Vagina (tissue), 2 donors: ENCODE measurements at places on chromosomes 7 and 10. TPM values are rescaled to one million over a fixed set of nuclear protein-coding genes. Genes with fewer than 3 reads are reported as not detected.

- DNase-seq = peak; percentile 40
Observed at GRCh38 chr7:30814700-30815387, 43.6 kb downstream of the MINDY4 start.

- no peak for DNase-seq
Observed at GRCh38 chr7:138895679-138896078, 85.5 kb downstream of the KIAA1549 start.

DNA sequence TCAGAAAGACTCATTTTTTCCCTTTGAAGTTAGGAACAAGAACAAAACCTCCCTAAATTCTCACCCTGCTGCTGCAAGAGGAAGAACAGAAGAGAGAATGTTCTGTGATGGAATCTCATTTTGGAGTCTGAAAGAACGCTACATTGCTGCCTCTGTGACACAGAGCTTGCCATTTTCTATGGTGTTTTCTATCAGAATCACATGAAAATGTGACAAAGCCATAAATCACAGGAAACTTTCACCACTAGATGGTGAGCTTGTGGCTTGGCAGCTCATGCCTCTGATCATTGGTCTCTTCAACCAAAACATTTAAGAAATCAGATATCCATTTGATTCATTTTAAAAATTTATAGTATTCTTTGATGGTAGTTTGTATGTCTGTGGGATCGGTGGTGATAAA is 82.9 kb downstream of the CADPS2 start:
- no peak for DNase-seq

Gene MSS51
- 1.5 TPM for total RNA-seq

DNA sequence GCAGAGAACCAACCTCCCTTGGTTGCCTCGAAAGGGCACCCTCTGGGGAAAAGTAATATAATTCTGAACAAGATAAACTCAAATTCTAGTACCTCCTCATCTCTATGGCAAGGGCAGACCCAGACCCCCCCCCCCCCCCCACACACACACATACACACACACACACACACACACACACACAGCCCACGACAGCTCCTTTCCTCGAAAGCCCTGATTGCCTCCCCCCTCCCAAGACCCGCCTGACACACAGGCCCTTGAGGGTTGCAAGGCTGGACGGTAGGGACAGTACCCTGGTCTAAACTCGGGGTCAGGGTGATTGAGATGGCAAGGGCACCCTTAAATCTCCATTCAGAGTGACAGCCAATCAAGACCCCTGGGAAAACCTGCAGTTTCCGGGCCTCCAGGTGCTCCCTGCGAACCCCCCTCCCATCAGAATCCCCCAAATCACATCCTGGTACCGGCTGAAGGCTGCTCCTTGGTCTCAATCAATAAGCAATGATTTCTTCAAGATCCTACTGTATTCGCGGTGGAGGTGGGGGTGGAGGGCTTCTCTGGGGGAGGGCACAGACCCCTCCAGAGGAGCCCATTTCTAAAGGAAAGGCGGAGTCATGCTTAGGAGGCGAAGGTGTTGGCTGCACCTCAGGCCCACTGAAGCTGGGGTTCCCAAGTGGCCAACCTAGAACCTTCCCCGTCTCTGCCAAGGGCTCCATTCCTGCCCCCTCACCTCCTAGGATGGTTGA is 100.7 kb downstream of the HIP1 start:
- DNase-seq = no peak

Gene HABP2
- not detected for total RNA-seq

DNA sequence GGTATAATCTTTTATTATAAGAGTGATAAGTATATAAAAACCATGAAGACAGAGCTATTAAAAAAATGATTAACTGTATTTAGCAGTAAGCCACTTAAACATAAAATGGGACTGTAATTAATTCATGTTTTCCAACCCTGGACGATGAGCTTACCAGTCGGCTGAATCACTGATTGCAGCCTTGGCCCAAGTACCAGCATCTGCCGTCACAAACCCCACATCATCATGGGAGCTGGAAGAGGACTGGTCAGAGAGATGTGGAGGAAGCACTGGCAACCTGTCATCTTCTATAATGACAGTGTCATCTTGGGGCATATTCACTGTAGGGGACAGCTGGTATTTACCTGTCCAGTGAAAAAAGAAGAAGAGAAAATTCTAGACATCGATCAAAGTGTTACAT is 473.6 kb downstream of the PARD3 start:
- DNase-seq = no peak

Gene SH2B2
- 8.8 TPM for total RNA-seq

Gene ZNF92
- 6.1 TPM for total RNA-seq

- DNase-seq = no peak
Observed at GRCh38 chr10:70254778-70255328, 21.6 kb upstream of the PPA1 start.

Gene RPEL1
- total RNA-seq = not detected

Gene FOXP2
- total RNA-seq = 29.7 TPM

Gene ANKRD61
- total RNA-seq = not detected

Gene ANXA8L1
- total RNA-seq = 179 TPM

DNA sequence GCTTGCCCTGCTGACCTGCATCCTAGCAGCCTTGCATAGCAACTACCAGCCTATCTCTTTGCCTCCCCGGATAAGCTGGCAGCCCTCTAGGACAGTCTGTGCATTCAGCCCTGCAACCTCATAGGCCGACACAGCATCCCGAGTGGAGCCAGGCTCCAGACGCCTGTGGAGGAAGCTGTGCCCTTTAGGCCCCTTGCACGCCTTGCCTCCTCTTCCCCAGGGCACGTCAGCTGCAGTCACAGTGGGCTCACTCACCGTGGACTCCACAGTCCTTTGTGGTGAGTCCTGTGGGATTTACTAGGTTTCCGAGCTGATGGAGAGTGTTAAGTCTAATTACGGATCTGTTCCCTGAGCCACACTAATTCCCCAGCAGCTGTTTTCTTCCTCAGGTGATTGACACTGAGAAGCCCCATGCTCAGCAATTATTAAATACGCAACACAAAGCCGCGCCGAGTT is 540.0 kb downstream of the TCERG1L start:
- no peak for DNase-seq

DNA sequence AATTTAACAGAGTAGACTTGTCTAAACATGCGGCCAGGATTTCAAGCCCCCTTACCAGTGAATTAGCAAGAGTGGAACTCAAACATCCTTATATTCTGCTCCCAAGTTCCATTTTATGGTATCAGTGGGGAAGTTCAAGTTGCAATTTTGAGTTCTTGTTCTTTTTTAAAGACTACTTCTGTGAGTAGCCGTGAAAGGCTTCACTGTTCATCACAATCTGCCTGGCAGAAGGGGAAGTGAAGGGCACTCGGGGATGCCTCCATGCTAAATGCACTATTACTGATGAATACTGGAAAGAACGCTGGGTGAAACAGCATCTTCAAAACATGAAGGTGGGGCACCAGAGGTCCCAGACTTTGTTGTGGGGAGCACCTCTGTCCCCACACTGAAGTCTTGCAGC is 22.4 kb upstream of the FGL2 start:
- DNase-seq = no peak

DNA sequence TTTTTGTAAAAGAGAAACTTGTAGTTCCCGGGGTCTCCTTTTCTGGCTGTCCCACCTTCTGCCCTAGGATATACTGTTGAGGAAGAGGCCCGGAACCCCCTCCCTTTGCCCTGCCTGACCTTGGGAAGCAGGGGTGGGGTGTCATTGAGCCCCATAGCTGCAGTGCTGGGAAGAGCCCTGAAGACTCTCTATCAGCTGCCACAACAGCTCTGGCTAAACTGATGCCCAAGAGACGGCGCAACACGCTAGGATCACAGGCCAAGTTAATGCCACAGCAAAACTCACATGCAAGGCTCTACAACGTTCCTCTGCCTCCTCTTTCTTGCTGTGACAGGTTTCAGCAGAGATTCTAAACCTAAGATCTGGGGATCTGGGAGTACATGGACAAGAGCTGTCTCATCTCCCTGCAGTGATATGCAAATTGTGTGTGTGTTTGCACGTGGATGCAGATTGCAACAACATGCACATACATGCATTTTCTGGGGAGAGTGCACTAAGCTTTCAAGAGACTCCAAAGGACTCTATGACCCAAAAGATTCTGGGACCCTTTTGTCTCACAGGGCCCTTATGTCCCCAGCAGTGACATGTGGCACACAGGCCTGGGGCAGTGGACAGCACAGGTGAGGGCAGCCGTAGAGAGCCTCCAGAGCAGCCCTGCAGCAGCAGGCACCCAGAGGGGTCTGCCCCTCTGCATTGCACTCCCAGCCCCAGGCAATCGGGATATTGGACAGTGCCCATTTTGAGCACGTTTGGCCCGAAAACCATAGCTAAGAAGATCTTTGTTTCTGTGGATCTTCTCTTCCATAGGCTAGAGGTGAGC is 2.5 kb downstream of the RASSF4 start:
- DNase-seq = peak; percentile 40

GRCh38 chr7:84250452-84250851 is 55.9 kb upstream of the SEMA3A start:
- DNase-seq = no peak

DNA sequence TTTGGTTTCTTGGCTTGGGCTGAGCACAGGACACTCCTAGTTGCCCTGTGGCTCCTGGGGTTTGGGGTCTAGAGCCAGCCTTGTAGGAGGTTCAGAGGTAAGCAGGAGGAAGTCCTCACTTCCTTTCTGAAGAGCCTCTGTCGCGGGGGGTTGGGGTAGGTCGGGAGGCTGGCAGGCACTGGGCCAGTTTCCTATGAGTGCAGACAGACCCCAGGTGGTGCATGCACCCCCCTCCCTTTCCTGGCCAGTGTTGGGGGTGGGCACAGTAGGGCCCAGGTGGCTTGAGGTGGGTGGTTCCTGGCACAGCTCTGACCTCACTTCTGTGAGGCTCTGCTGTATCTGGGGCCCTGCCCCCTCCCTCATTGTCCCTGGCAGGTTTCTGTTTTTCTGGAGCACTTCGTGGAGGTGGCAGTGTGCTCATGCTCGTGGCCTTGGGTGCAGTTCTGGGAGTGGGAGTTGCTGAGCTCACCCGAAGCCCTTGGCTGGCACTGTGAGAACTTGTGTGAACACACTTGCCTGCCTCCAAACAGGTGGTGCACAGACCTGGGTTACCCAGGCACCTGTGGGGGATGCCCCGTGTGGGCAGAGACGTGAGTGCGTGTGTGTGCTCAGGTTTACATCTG is 1.8 kb downstream of the PALD1 start:
- no peak for DNase-seq

Gene AGAP5
- 5.4 TPM for total RNA-seq

Gene ITGB8
- total RNA-seq = 62.6 TPM

DNA sequence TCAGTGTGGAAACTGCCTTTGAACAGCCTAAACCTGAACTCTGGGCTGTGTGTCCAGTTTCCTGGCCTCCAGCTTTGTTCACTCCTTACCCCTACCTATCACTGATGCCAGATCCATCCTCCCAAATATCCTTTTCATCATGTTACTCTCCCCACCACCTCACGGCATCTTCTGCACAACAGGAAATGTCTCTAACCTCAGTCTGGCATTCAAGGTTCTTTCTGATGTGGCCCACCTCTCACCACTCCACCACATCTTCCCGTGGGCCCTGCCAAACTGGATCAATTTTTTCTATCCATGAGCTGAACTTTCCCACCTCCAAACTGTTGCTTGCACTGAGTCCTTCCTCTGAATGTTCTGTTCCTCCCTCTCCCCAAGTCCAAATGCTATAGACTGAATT is 35.8 kb upstream of the MAP3K8 start:
- no peak for DNase-seq

Gene PODXL
- 26.0 TPM for total RNA-seq

DNA sequence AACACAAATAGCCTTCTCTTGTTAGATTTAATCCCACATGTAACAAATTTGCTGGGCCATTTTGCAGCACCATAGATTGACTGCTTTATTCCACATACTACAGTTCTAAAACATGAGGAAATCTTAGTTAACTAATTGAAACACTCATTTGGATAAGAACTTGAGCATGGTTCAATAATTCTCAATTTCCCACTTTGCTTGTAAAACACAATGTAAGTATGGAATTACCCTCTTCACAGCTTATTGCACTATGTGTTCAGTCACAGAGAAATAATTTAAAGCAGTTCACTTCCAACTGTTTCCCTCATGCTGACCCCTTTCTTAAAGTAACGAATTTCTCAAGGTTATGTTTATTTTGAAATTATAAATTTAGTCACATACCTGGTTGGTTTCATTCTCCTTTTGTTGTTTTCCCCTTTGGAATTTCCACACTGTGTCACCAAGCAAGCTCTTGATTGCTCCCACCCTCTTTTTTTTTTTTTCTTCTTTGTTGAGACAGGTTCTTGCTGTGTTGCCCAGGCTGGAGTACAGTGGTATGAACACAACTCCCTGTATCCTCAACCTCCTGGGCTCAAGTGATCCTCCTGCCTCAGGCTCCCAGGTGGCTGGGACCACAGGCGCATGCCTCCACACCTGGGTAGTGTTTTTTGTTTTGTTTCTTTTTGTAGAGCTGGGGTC is 425.4 kb downstream of the EXOC4 start:
- no peak for DNase-seq

Gene CHST3
- total RNA-seq = 26.0 TPM

- no peak for DNase-seq
Observed at GRCh38 chr7:109963741-109964140, 1127.2 kb upstream of the LRRN3 start.

Gene ANK3
- 65.3 TPM for total RNA-seq

Gene PRPS1L1
- not detected for total RNA-seq

- no peak for DNase-seq
Observed at GRCh38 chr10:121732656-121733445, 134.6 kb upstream of the FGFR2 start.

Gene FBXO24
- total RNA-seq = 0.98 TPM

GRCh38 chr10:110244550-110244949 is 37.1 kb downstream of the MXI1 start:
- no peak for DNase-seq

Gene EGFR
- total RNA-seq = 130 TPM

DNA sequence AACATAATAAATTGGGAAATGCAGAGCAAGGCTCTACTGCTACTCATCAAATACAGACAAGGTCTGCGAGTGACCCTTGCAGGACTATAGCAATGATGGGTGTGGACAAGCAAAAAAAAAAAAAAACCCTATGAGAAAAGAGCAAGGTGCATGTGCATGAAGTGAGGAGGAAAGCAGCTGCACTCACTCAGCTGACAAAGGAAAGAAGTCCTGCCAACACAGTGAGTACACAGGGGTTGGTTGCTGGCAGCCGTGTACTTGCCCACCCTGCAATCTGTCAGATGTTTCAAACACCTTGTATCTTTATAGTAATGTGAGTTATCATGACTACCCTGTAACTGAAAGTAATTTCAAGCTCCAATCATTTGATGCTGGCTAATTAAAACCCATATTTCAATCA is 20.5 kb downstream of the CHCHD3 start:
- no peak for DNase-seq

- DNase-seq = peak; percentile 83
Observed at GRCh38 chr10:118856106-118856505, 101.3 kb upstream of the CACUL1 start.

Gene PTPN12
- 106 TPM for total RNA-seq

GRCh38 chr10:107433605-107434004 is 269.1 kb upstream of the SORCS1 start:
- no peak for DNase-seq

Gene PTTG1IP2
- total RNA-seq = not detected

Gene VWDE
- total RNA-seq = 2.9 TPM

Gene ELFN1
- 2.2 TPM for total RNA-seq

DNA sequence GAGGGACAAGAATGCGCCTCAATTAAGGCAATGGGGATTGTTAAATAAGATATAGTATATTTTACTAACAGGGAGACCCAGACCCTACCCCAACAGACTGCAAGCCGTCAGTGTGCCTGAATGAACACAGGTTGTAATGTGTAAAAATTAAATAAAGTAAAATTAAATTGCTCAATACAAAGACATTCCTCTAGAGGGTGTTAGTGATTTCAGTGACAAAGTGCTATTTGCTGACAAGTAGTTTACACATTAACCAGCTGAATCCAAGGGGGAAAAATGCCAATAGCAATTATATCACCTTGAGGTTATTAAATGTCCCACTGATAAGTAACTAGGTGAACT is 110.5 kb downstream of the EBF3 start:
- DNase-seq = no peak
